Fibroblast of lung (primary cell): ENCODE measurements at places on chromosomes 11 and 22.

- DNase-seq: peak; percentile 42
Observed at GRCh38 chr11:130555251-130555841, 106.9 kb downstream of the ADAMTS15 start.

GRCh38 chr11:86138958-86139357 is 70.1 kb upstream of the PICALM start:
- no peak for DNase-seq

DNA sequence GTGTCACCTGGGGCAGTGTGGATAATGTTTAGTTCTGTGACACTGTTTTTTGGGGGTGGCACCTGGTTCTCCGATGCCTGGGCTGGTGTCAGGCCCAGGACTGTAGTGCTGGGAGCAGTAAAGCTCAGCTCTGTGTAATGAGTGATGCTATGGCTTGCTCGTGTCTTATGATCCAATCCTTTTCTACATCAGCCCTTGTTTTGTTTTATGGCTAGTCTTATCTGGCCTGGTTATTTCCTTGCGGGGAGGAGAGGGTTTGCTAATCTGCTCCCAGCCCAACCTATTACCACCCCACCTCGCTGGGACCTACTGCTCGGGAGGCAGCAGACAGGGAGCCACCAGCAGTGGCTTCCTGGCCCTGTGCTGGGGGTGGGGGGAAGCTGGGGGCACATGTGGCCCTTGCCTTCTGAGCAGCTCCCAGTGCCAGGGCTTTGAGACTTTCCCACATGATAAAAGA is 35.0 kb upstream of the TPBGL start:
- no peak for DNase-seq

GRCh38 chr22:20034143-20034542 is 13.2 kb downstream of the TANGO2 start:
- DNase-seq: no peak

- DNase-seq: no peak
Observed at GRCh38 chr11:75344186-75344585, 7.3 kb downstream of the ARRB1 start.

- DNase-seq: peak; percentile 57
Observed at GRCh38 chr22:31122532-31123291, at the start of gene INPP5J. INPP5J (plus strand) TSS chr22:31122966; CDS start chr22:31123015, 49 bp downstream.

- DNase-seq: peak; percentile 52
Observed at GRCh38 chr11:104106136-104106754, 57.7 kb downstream of the PDGFD start.

DNA sequence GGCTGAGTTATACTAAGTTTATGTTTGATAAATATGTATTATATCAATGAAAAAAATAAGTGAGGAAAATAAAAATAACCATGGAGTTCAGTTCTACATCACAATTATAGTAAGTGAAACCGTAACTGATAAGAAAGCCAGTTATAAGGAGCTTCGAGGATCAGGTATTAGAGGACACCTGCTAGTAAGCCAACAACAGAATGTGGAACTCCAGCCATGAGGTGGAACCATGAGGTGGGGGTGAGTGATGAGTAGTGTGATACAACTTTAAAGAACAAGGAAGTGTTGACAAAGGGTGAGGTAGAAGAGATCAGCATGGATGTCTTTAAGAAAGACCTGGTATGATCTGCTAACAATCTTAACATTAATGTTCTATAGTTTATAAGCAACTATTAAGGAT is 452.9 kb downstream of the GUCY1A2 start:
- no peak for DNase-seq

- no peak for DNase-seq
Observed at GRCh38 chr11:121711236-121711635, 258.5 kb upstream of the SORL1-AS1 start.

DNA sequence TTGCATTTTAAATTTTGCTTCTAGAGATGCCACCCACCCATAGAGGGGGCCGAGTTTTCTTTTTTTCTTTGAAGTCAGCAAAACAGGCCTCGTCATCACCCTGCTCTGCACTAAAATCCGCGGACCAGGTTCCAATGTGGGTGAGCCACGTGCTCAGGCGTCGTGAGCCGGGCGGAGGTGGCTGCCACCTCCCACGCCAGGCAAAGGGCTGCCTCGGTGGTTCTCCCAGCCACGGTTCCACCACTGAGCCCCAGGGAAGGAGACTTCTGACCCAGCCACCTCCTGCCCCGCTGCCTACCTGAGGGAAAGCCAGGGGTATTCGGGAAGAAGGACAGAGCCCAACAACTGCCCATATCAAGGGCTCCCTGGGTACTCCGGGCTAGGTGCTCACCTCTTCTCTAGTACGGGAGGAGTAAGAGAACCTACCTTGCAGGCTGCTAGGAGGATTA is 45.3 kb downstream of the MN1 start:
- no peak for DNase-seq

- DNase-seq: peak; percentile 79
Observed at GRCh38 chr22:45577746-45578523, 75.3 kb downstream of the FBLN1 start.

GRCh38 chr22:43570531-43571165 is 158.8 kb downstream of the MPPED1 start:
- DNase-seq: no peak

DNA sequence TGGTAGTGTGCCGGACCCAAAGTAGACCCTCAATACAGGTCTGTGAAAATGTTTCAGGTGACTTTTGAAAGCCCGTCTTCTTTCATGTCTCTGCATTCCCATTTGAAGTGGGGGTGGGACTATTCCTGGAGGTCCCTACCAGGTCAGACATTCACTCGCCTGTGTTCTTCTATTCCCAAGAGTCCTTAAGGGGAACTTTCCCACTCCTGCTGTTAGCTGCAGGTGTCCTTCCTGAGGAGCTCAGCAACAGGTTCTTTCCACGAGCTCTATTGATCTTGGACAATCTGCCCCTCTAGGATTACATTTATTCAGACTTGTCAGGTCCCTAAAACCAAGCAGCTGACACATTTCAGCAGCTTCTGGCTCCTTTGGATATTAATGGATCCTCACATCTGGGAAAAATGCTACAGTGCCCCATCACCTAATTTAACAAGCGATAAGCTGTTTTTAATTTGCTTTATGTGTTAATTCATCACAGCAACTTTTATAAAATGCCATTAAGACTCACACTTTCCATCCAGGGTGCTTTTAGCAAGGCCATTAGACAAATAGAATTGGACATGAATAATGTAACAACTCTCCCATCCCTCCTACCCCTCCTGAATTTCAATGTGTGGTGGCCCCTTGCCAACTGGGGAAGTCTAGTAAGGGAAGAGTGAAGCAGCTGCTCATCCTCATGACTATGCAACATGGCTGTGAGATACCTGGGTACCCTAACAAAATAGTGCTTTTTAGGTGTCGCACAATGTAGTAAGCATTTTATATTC is 259.5 kb upstream of the CCDC90B start:
- no peak for DNase-seq

GRCh38 chr22:49658902-49659280 is 168.8 kb downstream of the BRD1 start:
- no peak for DNase-seq

DNA sequence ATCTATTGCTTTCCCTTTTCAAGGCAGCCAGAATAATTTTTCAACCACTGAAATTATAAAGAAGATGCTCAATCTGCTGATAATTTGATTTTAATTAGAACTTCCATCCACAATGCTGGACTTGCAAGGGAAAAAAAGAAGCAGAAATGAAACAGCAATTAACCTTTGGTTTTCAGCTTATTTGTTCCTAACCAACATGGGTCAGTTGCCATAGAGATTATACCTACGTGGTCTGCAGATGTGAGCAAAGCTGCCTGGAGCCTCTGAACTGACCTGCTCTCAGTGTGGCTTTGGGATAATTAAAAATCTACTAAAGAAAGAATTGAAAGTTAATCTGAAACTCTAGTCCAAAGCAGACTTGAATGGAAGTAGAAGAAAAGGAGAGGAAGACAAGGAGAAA is 195.7 kb upstream of the API5 start:
- DNase-seq: no peak

GRCh38 chr22:42794551-42795510 is 62.2 kb downstream of the ARFGAP3 start:
- DNase-seq: no peak

DNA sequence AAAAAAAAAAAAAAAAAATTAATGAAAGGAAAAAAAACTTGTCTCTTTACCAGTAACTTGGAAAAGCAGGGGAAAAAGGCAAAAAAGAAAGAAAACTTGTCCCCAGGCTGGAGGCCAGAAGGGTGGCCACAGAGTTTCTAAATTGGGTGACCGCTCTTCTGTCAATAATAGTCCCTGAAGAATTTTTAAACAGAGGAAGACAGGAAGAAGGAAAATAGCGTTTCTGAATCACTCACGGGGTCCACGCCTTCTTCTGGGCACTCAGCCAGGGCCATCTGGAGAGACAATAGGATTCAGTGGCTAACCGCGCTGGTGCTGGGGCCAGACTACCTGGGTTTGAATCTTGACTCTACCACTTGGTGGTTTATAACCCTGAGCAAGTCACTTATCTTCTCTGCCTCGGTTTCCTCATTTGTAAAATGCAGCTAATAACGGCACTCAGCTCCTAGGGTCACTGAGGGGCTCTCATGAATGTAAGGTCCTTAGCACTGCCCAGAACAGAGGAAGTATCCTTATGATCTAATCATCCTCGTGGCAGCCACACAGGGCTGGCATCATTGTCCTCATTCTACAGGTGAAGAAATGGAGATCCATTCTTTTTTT is 7.0 kb downstream of the C11orf86 start:
- DNase-seq: peak; percentile 84

DNA sequence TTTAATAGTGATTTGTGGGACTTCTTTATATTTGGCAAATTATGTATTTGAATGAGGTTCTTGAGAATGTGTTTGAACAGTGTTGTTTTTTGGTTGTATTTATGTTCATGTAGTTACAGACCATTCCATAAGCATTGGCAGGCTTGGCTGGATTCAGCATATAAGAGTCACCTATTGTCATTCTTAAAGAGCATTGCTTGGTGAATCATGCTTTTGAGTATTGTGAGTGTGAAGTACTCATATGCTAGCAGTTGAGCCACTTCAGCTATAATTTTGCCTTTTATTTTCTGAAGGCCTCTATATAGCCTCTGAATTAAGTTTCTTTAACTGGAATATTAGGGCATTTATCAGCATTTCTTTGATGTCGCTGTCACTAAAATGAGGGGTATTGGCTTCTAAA is 110.0 kb upstream of the GAL start:
- DNase-seq: peak; percentile 69

DNA sequence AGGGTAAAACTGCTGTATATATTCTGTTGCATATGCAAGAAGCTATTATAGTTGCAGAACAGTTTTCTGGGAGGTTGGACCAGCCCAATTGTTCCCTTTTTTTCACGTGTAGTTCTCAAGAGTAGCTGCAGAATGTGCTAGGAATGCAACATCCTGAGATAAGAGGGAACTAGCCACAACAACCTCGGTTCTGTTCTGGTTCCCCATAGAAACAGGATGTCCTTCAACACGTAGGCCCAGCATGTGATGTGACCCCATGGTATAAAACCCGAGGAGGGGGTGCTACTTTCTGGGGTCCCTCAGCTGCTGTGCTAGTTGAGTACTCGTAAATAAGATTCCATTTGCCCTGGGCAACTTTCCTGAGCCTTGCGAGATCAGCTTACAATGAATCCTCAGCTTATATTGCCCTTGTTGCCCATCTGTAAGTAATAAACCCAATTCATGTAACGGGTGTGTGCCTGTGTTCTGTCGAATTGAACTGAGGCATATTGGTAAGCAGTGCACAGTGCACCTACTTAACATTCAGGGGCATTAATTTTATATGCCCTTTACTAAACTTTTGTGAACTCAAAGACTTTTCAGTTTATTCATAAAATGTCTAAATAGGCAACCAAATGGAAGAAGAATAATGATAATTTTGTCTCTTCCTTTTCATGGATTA is 23.0 kb upstream of the TRAF6 start:
- DNase-seq: no peak

GRCh38 chr11:1458340-1459218 is 28.0 kb downstream of the MOB2 start:
- peak; percentile 4 for DNase-seq

GRCh38 chr11:105884436-105884835 is 137.6 kb downstream of the MSANTD4 start:
- no peak for DNase-seq

GRCh38 chr11:71250523-71251150 is 1.7 kb downstream of the SHANK2 start:
- no peak for DNase-seq

GRCh38 chr22:45042263-45042662 is 32.5 kb upstream of the PHF21B start:
- no peak for DNase-seq

- DNase-seq: no peak
Observed at GRCh38 chr11:134098566-134099184, 29.8 kb downstream of the JAM3 start.

GRCh38 chr22:48961705-48962104 is 866.0 kb downstream of the BRD1 start:
- DNase-seq: no peak

DNA sequence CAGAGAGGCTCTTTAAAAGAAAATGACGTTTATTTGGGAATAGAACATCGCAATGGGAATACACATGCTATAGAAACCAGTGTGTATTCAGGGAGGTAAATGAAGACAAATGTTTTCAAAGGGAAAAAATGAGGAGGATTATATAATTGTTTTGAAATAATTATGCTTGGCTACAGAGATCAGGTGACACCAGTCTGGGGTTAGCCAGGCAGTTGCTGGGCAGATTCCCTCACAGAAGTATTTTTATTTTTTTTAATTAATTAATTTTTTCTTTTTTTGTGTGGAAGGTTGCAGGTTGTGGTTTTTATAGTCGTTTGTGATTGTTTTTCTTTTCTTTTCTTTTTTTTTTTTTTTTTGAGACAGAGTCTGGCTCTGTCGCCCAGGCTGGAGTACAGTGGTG is 5.6 kb upstream of the STARD10 start:
- no peak for DNase-seq

DNA sequence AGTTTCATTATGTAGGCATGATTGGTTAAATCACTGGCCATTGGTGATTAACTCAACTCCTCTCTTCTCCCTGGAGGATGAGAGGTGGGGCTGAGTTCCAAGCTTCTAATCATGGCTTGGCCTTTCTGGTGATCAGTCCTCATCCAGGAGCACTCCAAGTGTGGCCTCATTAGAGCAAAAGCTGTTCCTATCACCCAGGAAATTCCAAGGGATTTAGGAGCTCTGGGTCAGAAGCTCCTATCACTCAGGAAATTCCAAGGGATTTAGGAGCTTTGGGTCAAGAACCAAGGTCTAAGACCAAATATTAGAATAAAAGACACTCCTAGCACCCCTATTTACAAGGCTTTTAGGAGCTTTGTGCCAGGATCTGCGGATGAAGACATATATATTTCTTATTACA is 168.0 kb upstream of the BDNF start:
- no peak for DNase-seq

DNA sequence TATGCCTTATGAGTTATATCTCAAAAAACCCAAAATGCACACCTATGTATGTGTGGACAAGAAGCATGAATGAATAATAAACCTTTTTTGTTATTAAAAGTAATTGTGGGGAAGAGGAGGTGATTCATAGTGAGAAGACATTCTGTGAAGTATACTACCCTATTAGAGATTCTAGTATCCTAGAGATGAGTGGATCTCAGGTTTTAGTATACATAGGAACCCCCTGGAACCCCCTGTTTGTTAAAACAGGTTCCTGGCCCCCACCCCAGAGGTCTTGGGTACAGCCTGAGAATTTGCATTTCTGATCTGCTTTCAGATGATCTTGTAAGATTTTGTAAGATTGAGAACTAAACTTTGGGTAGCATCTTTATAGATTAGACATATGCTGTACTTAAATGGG is 17.5 kb downstream of the NUCB2 start:
- no peak for DNase-seq
